ENCODE measurements at places on chromosomes 5 and 9.

- DNase-seq = no peak
Observed at GRCh38 chr9:15501803-15502202, 9.0 kb downstream of the PSIP1 start.

GRCh38 chr9:79465156-79465555 is 106.6 kb upstream of the TLE4 start:
- no peak for DNase-seq

GRCh38 chr5:135214897-135215616 is 181.0 kb upstream of the PITX1 start:
- DNase-seq = no peak

GRCh38 chr5:132496631-132497487 is 6.3 kb upstream of the IRF1 start:
- DNase-seq = no peak

DNA sequence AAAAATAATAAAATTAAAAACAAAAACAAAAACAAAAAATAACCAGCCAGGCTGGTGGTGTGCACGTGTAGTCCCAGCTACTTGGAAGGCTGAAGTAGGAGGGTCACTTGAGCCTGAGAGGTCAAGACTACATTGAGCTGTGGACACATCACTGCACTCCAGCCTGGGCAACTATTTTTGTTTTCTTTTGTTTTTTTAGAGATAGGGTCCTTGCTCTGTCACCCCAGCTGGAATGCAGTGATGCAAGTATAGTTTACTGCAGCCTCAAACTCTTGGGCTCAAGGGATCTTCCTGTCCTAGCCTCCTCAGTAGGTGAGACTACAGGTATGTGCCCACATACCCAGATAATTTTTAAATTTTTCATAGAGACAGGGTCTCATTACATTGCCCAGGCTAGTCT is 80.6 kb downstream of the CEMIP2 start:
- no peak for DNase-seq

- DNase-seq = no peak
Observed at GRCh38 chr9:123318961-123319421, 37.0 kb upstream of the CRB2 start.

- no peak for DNase-seq
Observed at GRCh38 chr5:106028314-106028713, 1642.4 kb downstream of the EFNA5 start.

All from hypothalamus (tissue), 51 donors.